ENCODE measurements at places on chromosomes 4 and X.
A peak's percentile ranks its signal among the peaks of the same experiment; 100 is the strongest.

- DNase-seq: no peak
Measured at GRCh38 chrX:48890934-48891401, 6.6 kb downstream of the TIMM17B start.

- DNase-seq: peak; percentile 21
Measured at GRCh38 chr4:84852081-84852480, 114.4 kb downstream of the WDFY3 start.

DNA sequence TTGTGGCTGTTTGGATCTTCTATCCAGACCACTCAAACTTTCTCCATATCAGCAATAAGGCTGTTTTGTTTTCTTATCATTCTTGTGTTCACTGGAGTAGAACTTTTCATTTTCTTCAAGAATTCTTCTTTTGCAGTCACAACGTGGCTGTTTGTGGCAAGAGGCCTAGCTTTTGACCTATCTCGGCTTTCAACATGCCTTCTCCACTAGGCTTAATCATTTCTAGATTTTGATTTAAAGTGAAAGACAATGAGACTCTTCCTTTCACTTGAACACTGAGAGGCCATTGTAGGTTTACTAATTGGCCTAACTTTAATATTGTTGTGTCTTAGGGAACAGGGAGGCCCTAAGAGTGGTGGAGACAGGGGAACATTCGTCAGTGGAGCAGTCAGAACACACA lies 19.1 kb downstream of the FGF2 start:
- no peak for DNase-seq

- DNase-seq: no peak
Measured at GRCh38 chrX:131861088-131861787, 161.9 kb upstream of the STK26 start.

GRCh38 chr4:116520886-116521285 lies 564.5 kb downstream of the TRAM1L1 start:
- no peak for DNase-seq

GRCh38 chrX:48573690-48574269 lies 504 bp upstream of the RBM3 start:
- DNase-seq: no peak

- DNase-seq: no peak
Measured at GRCh38 chr4:187103351-187103750, 379.7 kb upstream of the FAT1 start.

DNA sequence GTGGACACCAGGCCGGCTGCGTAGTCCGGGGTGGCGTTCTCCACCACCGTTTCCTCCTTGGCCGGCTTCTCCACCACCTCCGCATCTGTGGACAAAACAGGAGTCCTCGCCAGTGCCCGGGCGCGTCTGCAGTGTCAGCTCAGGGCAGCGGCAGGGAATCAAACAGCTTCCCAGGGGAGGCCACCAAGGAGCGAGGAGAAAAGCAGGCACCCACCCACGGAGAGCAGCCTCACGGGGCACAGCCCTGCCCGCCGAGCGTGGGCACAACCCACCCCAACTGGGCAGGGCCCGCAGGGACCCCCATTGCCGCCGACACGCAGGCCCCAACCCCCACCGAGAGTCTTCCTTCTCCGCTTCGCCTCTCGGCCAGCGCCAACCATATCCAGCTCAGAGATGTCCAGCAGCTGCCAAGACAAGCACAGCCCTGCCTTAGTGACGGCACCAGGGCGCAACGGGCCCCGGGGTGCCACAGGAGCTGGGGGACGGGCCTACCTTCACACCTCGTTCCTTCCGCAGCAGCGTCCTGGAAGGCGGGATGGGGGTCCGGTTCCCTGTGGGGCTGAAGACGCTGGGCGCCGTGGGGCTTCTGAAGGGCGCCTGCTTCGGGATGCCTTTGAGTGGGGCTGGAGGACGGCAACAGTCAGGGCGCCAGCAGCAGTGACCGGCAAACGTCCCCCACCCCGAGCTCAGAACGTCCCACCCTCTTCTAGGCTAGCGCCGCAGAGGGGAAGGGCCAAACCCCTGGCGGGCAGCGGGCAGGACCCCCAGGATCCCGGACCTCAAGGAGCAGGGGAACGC lies 22.8 kb downstream of the NELFA start:
- DNase-seq: no peak

- DNase-seq: no peak
Measured at GRCh38 chrX:154307202-154307601, 11.6 kb downstream of the TKTL1 start.
